ENCODE measurements at places on chromosomes 13 and 19.

GRCh38 chr13:73138276-73138637 lies 79.5 kb downstream of the KLF5 start:
- no peak for DNase-seq

DNA sequence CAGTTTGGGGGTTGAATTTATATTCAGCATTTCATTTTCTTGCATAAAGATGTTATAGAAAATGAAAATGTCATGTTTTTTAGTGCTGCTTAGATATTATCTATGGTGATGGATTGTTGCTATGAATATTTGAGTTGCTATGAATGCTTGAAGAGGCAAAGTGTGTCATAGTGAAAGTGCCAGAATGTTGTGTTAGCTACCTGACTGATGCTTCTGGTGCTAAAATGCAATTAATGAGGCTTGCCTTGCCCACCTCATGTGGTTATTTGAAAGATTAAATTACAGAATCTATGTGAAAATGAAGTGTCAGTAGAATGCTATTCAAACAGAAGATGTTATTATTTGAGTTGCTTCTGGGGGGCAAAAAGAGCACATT lies 62.7 kb upstream of the MYCBP2 start:
- DNase-seq: no peak

DNA sequence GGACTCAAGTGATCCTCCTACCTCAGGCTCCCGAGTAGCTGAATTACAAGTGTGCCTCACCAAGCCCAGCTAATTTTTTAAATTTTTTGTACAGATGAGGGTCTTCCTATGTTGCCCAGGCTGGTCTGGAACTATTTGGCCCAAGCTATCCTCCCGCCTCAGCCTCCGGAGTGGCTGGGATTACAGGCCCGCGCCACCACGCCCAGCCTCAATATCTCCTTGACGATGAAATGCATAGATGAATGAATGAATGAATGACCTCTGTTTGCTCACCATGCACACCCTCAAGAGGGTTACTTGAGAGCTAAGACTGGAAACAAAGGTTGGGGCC lies 14.9 kb upstream of the AP1M2 start:
- no peak for DNase-seq

GRCh38 chr13:86172961-86173360 lies 373.7 kb upstream of the SLITRK6 start:
- no peak for DNase-seq

GRCh38 chr19:4709440-4710280 lies 14.0 kb downstream of the DPP9 start:
- no peak for DNase-seq

DNA sequence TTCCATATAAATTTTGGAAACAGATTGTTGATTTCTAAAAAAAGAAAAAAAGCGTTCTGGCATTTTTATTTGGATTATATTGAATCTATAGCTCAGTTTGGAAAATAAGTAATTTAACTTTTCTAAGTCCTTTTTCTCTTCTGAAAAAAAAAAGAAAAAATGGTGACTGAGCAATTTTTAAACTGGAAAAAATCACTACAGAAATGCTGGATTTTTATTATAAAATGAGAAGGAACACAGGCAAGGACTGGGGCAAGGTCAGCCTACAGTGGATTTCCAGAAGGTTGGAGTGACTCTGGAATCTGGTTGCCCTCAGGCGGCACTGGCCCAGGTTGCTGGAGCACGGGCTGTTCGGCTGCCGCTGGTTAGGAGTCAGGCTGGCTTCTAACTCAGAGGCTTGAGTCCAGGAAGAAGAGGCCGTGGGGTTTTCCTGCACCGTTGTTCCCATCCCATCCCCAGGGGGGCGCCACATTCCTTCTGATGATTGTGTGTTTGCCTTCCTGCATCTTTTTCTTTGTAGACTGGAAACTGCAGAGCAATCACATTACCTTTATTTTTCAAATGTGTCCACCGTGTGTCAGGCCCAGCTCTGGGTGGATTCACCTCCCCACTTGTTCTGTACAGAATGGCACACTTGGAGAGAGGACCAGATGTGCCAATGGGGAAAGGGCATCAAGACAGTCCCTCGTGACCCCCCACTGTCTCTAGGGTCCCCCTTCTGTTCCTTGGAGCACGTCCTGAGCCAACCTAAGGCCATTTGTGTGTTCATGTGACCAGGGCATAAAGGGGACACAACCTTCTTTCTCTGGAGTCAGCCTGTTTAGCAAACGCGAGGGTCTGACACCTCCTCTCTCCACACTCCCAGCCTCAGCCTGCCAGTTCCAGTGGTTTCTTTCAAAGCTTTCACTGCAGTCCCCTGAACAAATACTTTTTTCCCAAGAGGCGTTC lies 44.5 kb upstream of the GTF3A start:
- peak; percentile 45 for DNase-seq

GRCh38 chr13:26062853-26063444 lies 11.1 kb upstream of the SHISA2 start:
- DNase-seq: peak; percentile 55

GRCh38 chr13:112839356-112840105 lies 129.5 kb upstream of the MCF2L start:
- DNase-seq: no peak

- DNase-seq: no peak
Observed at GRCh38 chr13:95317039-95317989, 16.1 kb upstream of the ABCC4 start.

DNA sequence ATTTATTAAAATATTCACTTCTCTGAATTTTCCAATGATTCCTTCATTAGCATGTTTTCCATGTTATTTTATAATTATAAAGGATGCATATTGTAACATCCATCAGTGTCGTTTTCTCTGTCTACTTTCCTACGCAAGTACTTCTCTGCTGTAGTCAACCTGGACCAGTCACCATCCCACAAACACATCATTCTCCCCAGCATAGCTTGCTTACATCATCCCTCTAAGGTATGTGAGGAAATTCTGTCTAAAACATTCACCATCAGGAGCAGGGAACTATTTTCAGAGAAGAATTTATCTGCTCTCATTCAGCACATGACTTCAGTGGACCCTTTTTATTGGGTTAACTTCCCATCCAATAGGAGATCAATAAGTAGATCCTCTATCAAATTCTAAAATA lies 806.1 kb upstream of the ARGLU1 start:
- no peak for DNase-seq

GRCh38 chr19:18328340-18329034 lies 5.6 kb upstream of the LSM4 start:
- peak; percentile 87 for DNase-seq

DNA sequence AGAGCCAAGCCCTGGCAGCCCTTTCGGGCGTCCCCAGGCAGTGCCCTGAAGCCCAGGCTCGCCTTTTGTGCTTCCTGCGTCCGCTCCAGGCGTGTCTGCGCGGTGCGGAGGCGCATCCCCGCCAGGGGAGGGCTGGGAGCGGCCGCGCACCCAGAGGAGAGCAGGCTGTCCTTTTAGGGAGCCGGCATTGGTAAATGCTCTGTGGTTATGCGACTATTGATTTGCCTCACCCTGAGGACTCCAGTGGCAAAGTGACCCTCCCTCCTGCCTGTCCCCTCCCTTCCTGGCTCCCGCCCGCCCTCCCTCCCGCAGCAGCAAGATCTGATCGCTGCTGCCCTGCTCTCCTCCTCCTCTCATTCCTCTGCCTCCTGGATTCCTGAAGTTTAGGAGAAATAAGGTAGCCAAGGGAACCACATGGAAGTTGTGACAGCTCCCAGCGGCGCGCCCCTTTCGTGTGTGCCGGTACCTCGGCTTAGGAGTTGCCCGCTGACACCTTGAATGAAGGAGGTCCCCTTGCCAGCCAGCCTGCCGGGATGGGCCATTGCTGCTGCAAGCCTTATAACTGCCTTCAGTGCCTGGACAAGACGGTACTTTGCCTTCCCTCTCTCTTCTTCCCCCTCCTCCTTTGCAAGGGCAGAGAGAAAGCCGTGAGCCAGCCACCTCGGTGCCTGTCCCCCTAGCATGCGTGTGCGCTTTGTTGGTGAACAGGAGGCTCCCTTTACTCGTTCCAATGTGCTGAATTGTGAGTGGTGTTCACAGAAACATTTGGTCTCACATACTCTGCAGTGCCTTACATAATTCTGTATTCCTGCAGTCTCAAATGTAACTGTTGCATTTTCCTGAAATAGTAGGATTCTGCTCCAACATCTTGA lies 166.9 kb downstream of the SLC7A1 start:
- no peak for DNase-seq

- no peak for DNase-seq
Observed at GRCh38 chr13:40697711-40698110, 31.3 kb upstream of the FOXO1 start.

- no peak for DNase-seq
Observed at GRCh38 chr19:41479757-41480191, 36.8 kb downstream of the ERICH4 start.

DNA sequence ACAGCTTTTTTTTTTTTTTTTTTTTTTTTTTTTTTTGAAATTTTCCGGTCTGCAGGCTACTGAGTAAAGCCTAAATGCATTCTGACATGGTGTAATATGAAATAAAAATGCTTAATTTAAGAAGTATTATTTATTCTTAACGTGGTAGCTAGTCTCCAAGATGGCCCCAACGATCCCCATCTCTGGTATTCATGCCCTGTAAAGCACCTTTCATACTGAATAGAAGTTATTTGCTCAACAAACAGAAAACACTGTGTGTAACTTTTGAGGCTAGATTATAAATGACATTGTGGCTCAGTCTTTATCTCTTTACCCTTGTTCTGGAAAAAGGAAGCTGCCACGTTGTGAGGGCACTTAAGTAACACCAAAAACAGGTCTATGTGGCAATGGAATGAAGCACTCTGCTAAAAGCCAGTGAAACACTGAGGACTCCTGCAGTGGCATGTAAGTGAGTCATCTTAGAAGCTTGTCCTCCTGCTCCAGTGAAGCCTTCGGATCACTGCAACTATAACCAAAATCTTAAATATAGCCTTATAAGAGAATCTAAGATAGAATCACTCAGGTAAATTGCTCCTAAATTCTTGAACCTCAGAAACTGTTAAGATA lies 128.7 kb downstream of the UGGT2 start:
- DNase-seq: no peak

DNA sequence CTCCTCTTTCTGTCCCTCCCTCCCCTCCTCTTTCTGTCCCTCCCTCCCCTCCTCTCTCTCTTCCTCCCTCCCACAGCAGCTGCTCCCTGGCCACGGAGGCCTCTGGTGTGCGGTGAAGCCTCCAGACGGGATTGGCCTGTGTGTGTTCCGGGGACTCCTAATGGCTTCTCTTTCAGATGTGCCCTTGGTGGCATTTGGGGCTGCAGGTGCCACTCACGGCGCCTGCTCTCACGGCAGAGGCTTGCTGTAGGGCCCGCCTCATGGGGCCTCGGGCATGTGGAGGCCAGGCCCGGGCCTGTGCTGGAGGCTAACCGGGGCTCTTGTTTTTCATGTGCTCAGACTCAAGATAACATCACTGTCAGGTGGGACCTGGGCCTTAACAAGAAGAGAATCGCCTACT lies 20.9 kb downstream of the UPF1 start:
- no peak for DNase-seq

DNA sequence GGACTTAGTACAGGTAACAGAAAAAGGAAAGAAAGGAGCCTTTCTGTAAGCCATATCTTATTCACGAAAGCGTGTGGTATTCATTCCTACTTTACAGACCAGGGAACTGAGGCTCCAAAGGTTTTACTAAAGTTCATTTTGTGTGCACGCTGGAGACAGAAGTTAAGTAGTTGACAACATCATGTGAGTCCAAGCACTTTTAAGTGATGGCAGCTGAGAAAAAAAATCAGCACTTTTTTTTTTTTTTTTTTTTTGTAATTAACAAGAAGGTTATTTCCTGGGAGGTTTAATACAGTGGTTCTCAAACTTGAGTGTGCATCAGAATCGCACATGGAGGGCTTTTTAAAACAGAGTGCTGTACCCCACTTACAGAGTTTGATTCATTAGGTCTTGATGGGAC lies 2.0 kb downstream of the DNAJC3 start:
- no peak for DNase-seq

DNA sequence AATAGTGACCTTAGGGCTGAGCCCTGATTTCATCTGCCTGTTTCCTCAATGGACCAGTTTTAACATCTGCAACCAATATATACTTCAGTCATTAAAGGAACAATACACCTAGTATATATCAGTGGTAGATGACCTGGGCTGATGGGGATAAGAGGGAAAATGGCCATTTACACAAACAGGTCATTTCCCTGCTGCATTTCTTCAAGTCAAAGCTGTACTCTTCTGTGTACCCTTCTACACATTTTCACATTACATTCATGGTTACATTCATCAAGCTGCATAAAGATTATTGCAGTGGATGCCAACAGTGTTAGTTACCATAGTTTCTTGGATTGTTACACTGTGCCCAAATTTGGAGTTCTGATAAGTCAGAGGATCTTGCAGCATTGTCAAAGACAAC lies 81.2 kb upstream of the RAP2A start:
- no peak for DNase-seq

DNA sequence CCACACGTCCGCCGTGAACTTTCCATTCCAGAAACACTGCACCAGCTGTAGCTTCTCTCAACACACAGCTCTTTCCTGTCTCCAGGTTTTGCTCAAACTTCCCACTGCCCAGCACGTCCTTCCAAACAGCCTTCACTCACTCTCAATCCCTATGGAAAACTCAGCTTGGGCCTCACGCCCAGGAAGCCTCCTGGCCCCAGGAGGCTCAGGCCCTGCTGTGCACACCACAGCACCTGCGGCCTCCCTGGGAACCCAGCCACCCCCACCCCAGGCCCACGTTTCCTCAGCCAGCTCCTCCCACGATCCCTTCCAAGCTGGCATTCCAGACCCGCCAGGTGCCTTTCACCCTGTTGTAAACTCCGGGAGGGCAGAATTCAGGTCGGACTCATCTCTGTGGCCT lies 35.2 kb downstream of the C13orf46 start:
- DNase-seq: peak; percentile 19

- peak; percentile 85 for DNase-seq
Observed at GRCh38 chr19:14369399-14370168, 11.7 kb upstream of the ADGRE5 start.

GRCh38 chr19:46081928-46082727 lies 41.3 kb upstream of the IGFL4 start:
- no peak for DNase-seq

GRCh38 chr19:41531438-41532311 lies 44.3 kb upstream of the CEACAM21 start:
- DNase-seq: peak; percentile 88

DNA sequence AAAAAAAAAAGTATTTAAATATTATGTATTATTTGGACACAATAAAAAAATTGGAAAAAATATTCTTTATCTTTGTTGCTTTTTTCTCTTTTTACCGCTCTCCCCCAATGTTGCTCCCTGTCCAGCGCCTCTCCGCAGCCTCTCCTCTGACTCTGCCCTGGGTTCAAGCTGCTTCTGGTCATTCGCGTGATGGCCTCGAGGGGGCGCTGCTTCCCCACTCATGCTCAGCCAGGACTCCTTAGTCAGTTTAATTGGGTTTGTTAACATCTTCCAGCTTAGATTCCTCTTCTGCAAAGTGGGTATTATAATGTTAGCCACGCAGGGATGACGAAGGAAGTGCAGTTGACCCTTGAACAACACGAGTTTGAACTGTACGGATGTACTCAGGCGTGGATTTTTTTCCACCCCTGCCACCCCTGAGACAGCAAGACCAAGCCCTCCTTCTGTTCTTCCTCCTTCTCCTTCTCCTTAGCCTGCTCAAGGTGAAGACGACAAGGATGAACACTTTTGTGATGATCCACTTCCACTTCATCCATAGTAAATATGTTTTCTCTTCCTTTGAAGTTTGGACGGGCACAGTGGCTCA lies 4.9 kb upstream of the NWD1 start:
- peak; percentile 15 for DNase-seq

GRCh38 chr19:13506471-13506820 lies at the start of gene CACNA1A:
CACNA1A (minus strand) TSS chr19:13506479; CDS start chr19:13506224, 255 bp downstream.
- DNase-seq: no peak
